ENCODE measurements at places on chromosomes 13 and 19.

DNA sequence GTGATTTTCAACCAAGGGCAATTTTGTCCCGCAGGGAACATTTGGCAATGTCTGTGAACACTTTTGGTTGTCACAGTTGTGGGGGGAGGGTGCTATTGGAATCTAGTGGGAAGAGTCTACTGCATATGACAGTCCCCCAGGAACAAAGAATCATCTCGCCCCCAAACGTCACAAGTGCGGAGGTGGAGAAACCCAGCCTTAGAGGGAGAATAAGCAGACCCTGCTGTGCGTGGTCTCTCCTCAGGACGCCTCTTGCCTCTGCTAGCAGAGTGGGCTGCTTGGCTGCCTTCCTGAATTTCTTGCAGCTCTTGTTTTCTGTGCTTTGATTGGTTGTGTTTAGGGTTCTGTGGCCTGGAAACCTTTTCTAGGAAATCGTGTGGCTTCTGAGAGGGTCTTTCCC, 42.5 kb downstream of the NFIX start:
- DNase-seq = no peak

DNA sequence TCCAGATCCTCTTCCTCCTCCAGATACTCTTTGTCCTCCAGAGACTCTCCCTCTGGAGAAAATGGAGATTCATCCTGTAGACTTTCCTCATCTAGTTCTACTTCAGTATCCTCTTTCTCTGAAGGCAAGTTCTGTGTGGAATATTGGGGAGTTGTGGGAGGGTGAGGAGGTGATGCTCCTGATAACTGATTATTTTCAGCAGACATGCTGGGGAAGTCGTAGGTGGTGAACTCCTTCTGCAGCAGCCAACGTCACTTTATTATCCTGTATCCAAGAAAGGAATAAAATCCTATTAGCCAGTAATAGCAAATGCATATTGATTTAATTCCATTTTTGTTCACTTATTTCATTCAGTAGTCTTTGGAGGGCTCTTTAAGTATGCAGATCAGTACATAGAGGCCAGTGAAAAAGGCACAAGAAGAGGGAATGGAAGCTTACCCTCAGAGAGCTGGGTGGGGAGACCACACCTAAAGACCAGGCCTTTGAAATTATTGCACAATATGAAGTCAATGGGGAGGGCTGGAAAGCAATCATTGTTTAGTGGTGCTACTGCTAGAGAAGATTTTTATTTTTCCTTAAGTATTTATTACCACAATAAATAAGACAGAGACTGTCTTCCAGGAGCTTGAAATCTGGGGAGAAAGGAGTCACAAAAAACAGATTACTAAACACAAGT, 18.6 kb downstream of the ERICH6B start:
- DNase-seq = no peak

DNA sequence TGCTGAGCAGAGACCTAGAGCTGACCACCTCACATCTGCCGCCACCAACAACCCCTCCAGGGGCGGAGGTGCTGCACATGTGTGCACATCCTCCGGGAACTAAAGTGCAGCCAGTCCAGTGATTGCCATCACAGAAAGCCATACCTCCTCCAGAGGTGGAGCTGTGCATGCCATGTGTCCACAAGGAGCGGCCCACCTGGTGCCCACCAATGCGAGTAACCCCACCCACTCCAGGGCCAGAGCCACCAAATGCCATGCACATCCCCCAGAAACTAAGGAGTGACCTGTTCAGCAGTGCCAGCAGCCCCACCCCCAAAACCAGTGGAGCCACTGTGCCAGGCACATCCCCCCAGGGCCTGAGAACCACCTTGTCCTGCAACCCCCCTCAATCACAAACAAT, 557.9 kb downstream of the UQCRFS1 start:
- no peak for DNase-seq

GRCh38 chr13:25971459-25972145, 80.2 kb downstream of the SHISA2 start:
- DNase-seq = no peak

GRCh38 chr19:48970923-48971395, 5.8 kb downstream of the FTL start:
- peak; percentile 87 for DNase-seq

DNA sequence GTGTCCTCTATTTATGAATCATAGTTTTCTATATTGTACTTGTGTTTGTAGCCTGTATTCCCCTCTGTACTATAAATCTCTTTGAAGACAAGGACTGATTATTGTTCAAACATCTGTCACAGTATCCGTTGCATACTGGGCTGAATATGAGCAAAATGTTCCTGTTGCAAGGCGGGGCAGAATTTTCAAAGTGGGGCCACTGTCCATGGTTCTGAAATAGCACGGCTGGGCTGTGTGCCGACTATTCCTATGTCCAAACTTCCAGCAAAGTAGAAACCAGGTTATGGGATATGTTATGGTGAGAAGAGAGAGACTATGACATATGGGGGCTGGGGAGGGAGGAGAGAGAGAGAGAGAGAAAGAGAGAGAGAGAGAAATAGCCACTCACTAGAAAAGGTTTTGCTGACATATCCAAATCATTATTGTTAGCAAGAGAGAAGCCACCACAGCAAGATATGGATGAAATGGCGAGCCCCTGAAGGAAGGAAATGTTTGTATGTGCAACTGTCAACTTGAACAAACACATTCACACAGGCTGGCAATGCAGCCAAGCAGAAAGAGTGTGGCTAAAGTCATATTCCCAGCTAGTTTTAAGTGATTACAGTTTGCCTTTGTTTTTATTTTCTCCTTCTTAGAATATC, 107.0 kb upstream of the GPR12 start:
- peak; percentile 43 for DNase-seq

GRCh38 chr13:49697468-49697867, 6.2 kb upstream of the EBPL start:
- no peak for DNase-seq

DNA sequence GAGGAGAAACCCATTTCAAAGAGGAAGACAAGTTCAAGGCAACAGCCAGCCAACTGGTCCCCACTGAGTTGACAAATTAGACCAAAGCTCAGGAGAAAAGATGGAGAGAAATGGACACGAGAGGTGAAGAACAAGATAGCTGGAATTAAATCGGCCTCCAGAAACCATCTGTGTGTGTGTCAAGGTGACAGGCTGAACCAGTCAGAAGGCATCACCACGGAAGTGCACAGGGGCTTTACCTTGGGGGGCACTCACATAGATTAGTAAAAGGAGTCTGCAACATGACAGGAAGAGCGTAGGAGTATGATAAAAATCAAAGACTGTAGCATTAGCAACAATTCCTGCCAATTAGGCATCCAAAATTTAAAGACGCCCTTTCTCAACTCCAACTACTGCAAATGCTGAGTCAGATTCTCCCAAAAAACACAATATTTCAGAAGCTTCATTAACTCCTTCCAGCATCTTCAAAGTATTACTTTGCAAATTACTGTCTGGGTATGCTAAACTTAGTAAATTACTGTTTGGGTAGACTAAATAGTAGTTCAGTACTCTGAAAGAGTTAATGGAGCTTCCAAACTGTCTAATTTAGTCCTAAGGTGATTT, 66.2 kb downstream of the FOXO1 start:
- no peak for DNase-seq

DNA sequence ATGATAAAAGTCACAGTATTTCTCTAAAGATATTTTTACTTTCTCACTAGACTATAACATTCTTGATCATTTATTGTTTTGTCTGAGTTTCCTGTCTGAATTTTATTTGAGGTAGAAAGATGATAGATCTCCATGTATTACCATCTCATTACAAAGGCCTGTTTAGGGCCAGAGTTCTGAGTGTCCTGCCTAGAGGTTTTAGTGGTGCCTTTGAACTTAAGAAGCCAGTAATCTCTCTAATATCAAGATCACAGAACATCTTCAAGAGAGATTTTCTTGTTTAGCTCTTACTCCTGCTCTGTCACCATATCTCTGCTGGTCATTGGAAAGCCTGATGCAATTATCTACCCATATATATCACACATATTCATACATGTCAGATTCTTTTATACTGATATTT, 101.5 kb downstream of the ZAR1L start:
- no peak for DNase-seq

DNA sequence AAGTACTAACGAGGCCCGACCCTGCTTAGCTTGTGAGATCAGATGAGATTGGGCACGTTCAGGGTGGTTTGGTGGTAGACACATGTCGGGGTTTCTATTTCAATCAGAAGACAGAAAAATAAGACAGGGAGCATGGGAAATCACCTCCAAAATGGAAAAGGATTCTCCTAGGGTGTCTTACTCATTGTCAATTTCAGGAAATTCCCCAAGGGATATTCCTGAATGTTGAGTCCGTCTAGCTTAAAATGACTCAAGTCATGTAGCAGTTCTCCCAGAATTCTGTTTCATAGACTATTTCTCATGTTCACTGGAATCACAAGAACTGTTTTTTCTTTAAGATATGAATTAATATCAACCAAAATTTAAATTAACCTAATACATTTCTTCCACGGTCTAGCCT, 380.1 kb downstream of the EFNB2 start:
- no peak for DNase-seq
